ENCODE measurements at places on chromosomes 6 and 20. TPM values are rescaled to one million over a fixed set of nuclear protein-coding genes. Genes with fewer than 3 reads are reported as not detected.

GRCh38 chr20:32446301-32447100, 88.4 kb downstream of the ASXL1 start:
- no peak for DNase-seq

DNA sequence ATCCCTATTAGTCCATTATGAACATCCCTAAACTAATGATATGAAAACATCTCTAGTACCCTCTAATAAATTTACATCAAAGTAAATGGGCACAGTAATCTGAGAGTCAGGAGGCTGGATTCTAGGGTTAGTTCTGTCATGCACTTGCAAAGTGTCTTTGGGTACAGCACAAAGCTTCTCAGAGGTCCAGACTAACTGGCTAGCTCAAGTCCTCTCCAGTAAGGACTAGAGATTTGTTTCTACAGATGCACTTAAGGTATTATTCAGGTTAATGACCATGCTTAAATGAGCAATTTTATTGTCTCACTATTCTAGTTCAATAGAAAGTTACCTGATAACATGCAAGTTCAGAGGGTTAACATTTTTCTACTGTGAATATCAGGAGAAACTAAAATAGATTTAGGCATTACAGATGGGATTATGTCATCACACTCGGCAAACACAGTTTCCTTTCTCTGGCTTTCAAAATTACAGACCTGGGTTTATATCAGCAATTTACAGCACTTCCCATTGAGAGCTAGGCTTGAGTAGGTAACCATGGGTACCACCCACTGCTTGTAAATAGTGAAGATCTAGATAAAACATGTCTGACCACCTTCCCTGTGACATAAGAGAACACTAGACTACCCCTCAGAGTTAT, 402.9 kb upstream of the RUNX2 start:
- DNase-seq, result peak; percentile 63

GRCh38 chr6:126175251-126175650, 164.7 kb upstream of the CENPW start:
- DNase-seq, result no peak

GRCh38 chr6:75169689-75170586, 35.9 kb downstream of the COL12A1 start:
- DNase-seq, result no peak

DNA sequence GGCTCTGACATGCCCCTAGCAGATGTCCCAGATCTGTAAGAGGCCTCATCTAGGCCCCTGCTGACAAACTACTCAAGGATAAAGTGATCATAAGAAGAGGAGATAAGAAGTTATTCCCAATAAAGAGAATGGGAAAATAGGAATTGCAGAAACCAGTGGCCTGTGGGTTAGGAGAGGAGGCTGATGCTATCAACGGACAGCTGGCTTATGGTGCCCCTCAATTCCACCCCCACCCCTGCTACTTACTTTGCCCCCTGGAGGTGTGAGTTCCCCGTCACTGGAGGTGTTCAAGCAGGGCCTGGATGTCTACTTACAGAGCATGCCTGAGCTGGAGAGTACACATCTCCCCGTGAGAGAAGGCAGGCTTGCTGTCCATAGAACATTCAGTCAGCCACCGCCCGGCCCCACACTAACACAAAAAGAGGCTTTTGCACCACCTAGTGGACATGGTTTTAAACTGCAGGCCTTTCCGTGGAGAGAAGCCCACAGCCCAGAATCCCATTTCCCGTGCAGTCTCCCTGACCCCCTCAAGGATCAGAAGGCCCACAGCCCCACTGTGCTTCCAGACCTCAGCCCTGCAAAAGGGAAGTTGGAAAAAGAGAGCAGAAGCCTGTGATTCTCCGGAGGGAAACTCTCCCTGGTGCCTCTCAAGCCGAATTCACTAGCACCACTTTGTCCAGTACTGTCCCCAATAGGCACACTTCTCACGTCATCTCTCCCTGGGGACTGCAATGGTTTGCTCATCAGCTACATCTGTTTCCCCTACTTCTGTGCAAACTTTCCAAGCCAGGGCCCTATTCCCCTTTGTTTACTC, 23.8 kb upstream of the BNIP5 start:
- peak; percentile 89 for DNase-seq

DNA sequence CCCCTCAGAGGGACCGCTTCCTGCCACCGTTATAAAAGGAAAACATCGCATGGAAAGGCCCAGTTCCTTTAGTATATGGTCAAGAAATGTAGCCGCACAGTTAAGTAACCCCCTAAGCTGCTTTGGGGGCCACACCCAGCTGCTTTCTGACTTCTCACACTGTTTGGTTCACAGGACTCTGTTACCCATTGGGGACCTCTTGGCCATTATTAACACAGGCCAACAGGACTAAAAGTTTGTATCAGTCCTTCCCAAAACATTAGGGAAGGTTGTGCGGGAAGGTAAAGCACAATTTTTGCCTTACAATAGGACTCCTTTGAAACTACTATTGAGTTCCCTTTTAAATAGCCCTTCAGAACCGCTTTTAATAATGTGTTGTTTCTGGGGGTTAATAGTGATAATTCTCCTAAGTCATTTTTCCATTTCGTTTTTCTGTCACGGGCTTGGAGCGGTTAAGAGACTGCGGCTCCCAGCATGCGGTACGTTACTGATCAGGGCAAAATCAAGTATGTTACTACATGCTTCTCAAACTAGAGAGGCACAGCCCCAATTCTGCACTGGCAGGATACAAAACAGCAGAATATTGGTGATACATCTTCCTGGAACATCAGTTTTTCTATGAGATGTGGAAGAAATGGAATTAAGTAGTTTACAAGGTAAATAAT, 668 bp upstream of the RPP40 start:
- no peak for DNase-seq

The LAMP5 gene
- not detected for total RNA-seq

DNA sequence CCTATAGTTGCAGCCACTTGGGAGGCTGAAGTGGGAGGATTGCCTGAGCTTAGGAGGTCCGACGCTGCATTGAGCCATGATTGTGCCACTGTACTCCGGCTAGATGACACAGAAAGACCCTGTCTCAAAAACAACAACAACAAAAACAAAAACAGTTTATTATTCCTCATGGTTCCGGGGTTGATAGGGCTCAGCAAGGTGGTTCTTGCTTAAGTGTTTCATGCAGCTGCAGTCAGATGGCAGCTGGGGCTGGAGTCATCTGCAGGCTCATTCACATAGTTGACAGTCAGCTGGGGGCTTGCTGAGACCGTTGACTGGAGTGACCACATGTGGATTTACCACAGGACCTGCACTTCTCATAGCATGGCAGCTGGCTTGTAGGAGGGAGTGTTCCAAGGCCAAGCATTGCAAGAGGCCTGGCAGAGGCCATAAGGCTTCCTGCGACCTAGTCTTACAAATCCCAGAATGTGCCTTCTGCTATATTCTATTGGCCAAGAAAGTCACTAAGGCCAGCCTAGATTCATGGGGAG, 28.9 kb upstream of the NNAT start:
- DNase-seq, result no peak

DNA sequence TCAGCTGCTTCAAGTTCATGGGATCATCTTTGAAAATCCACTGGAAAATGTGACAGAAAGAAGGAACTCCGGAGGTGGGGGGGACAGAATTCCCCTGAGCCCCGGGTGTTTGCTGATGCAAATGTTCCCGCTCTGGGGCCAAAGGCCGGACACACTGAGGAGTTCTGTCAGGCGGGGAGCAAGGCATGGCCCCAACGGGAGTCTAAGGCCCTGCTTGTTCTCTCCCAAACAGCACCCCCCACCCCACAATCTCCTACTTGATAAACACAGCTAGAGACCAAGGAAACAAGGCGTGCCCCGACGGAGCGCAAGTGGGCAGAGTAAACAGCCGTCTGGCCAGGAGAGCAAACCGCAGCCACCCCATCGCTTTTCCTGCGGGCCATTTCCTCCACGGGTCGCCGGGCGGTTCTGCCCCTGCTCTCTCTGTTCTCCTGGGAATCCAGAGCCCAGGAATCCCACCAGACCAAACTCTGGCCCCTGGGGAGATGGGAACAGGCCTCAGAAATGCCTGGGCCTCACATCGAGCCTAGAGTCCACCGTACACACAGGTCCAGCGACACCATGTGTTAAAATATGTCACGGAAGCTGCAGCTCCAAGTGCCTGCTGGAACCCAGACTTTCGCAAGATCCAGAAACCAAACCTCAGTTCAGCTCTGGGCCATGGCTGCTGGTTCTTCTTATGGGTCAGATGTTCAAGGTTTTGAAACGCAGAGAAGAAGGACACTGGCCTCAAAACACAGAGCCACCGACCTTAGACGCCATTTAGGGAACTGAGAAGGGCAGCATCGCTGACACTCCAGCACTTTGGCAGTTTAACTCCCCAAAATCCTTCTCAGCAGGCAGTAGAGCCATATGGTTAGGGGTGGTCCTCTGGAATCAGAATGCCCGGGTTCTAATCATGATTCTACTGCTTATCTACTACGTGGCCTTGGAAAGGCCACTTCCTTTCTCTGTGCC, 104.2 kb downstream of the PREX1 start:
- no peak for DNase-seq

GRCh38 chr6:170464080-170464479, 89.0 kb downstream of the PSMB1 start:
- no peak for DNase-seq

The TPX2 gene
- 171 TPM for total RNA-seq

- DNase-seq, result no peak
Observed at GRCh38 chr6:84390334-84390733, 162.9 kb upstream of the CEP162 start.

DNA sequence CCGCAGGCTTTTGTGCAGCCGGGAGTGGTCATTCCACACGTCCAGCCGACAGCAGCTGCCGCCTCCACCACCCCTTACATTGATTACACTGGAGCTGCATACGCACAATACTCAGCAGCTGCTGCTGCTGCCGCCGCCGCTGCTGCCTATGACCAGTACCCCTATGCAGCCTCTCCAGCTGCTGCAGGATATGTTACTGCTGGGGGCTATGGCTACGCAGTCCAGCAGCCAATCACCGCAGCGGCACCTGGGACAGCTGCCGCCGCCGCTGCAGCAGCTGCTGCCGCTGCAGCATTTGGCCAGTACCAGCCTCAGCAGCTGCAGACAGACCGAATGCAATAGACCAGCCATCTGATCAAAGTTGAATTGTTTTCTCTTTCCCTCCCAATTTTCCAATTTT, 10.6 kb downstream of the RBM24 start:
- no peak for DNase-seq

GRCh38 chr6:159969204-159969912, 476 bp downstream of the IGF2R start:
- DNase-seq, result peak; percentile 60

The OR2J3 gene
- not detected for total RNA-seq

The TMC2 gene
- not detected for total RNA-seq

DNA sequence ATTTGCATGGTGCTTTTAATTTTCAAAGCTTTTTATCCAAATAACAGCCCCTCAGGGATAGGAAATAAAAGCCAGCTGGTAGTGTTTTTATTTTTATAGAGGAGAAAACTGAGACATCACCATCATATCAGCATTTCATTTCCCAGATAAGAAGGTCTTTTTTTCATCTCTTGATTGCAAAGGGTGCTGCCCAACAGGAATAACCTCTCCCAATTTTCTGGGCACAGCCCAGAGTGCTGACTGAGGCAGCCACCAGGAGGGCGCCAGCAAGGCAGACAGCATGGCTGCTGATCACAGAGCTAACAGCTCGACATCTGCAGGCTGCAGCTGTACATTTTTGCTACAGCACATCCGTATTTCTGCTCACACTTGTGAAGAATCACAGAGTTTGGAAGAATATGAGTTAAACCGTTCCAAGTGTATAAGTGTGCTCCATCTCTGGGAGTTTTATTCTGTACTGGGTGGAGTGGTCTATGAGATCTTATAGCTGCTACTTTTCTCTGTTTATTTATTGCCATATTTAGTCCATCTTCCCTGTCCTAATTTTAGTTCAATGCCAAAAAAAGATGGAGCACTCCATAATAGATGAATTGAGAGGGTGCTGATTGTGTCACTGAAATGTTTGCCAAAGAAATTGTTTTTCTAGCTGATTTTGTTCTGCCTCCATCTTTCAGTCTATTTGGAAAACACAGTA, 85.5 kb upstream of the C20orf144 start:
- no peak for DNase-seq

The TREM1 gene
- total RNA-seq, result not detected

DNA sequence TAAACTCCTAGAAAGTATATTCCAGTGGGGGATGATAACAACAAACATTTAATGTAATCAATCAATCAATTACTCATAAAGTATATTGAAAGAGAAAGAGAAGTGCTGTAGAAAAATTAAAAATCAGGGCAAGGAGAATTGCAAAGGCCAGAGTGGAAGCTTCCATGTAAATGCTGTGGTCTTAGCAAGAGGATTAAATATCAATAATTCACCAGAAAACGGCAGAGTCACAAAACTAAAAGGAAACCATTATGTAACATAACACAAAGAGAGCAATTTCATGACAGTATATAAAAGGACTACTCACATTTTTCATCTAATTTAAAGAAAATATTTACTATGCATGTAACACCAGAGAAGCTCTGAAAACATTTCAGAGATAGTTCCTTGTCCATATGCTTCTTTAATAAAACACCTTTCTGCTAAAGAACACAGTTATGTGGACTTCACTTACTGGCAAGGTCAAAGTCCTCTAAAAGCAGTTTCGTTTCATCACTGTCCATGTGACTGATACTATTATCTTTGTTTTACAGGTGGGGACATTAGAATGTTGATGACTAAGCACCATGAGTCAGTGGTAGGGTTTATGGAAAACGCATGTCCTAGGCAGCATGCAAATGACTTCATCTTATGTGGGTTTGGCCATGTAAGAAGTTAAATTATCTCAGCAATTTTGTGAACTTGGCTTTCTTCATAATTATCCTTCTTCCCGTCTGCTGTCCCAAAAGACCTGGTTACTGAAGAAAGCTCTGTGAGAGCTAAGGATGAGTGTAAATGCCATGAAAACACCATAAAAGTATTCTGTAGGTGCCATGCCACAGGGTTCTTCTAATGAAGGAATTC, 185.8 kb upstream of the TENT5A start:
- peak; percentile 66 for DNase-seq

DNA sequence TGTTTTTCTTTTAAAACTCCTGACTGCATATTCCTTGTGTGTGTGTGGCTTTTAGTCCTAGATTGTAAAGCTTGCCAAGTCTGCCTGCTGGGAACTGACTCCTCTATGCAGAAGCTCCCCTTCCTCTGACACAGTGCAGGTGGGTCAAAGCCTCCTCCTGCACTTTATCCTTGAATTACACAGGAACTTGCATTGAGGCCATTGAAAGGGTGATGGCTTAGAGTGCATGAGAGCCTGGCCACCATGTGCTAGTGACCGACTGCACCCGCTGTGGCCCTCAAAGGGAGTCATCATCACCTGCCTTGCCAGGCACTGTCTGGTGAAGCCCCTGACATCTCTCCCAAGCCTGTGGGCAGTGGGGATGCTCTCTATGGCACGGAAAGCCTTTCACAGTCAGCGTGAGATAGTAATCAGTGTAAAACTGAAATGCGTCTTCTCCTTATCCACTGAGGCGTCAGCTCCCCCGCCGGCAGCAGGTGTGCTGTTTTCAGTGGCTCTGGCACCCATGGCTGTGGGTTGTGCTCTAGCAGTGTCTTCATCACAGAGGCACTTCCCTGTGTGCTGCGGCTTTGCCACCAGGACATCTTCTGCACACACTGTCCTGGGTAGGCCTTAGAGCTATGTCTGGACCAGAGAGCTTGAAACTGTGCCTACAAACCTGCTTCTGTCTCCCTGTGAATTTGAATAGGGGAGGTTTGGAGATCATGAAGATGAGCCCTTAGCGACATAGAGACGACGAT, 87.9 kb downstream of the THBS2 start:
- DNase-seq, result no peak

- no peak for DNase-seq
Observed at GRCh38 chr6:163793011-163793983, 378.8 kb downstream of the QKI start.

- DNase-seq, result peak; percentile 65
Observed at GRCh38 chr6:139449611-139450000, 75.2 kb upstream of the CITED2 start.

The BMP2 gene
- total RNA-seq, result not detected

Measured in K562 (cell line).